ENCODE measurements at places on chromosomes 13 and 19.
A peak's percentile ranks its signal among the peaks of the same experiment; 100 is the strongest.

- no peak for DNase-seq
Observed at GRCh38 chr19:39736088-39736487, 1.7 kb downstream of the CLC start.

- DNase-seq = no peak
Observed at GRCh38 chr19:28051047-28051446, 1161.9 kb downstream of the UQCRFS1 start.

DNA sequence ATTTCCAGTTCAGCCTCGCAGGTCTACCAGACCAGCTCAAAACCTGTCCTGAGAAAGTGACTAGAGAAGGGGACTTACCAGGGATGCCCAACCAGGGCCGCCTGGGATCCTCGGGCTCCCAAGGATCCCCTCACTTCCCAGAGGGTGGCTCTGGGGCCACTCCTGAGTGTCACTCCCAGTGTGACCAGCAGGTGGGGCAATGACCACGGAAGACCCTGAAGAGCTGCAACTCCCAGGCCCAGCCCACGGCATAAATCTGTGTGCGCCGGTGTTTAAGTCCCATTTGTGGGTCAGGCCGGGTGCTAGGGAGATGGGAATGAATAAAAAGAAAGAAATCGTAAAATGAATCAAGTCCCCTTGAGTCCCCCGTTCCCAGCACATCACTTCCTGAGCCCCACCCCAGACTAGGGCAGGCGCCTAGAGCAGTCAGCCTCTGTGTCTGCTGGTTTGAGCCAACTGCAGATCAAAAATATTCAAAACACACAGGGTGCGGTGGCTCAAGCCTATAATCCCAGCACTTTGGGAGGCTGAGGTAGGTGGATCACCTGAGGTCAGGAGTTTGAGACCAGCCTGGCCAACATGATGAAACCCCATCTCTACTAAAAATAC, 10.7 kb downstream of the PTGIR start:
- peak; percentile 31 for DNase-seq

DNA sequence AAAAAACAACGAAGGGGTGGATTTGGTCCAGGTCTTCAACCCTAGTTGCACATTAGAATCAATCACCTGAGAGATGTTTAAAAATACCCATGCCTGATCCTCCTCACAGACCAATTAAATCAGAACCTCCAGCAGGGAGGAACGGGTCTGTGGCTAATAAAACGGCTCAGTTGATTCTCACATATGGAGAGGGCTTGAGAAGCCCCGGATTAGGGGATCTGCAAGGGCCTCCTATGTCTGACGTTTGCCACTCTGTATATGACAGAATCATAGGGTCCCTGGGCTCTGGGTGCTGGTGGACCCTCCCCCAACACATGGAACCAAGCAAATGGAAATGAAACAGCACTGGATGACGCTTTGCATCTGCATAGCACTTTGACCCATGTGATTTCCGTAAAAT, 36.7 kb upstream of the C13orf42 start:
- DNase-seq = no peak

DNA sequence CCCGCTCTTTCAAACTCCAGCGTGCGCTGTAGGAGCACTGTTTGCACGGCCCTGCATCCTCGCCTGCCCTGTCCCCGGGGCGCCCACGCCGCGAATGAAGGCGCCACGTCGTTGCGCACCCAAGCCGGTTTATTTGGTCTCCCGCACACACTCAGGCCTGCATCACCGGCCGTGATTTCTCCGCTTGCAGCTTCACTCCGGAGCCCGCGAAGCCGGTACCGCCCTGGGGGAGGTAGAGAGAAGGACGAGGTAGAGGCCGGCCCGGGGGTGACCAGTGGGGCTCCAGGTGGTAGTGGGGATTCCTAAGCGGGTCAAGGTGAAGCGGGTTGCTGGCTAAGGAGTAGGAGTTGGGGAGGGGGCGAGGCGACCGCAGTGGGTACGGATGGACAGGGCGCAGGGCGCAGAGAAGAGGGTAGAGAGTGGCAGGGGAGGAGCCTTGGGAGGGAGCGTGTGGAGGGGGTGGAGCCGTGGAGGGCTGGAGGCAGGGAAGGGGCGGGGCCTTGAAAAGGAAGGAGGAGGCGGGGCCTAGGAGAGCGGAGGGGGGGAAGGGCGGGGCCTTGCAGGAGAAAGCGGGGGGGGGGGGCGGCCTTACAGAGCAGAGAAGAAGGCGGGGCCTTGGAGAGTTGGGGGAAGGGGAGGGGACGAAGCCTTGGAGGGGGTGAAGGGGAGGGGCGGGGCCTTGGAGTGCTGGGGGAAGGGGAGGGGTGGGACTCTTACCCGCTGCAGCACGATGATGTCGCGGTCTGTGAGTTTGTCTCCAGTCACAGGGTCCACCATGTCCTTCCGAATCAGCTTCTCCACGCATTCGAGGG, 24.6 kb downstream of the NOSIP start:
- DNase-seq = no peak

DNA sequence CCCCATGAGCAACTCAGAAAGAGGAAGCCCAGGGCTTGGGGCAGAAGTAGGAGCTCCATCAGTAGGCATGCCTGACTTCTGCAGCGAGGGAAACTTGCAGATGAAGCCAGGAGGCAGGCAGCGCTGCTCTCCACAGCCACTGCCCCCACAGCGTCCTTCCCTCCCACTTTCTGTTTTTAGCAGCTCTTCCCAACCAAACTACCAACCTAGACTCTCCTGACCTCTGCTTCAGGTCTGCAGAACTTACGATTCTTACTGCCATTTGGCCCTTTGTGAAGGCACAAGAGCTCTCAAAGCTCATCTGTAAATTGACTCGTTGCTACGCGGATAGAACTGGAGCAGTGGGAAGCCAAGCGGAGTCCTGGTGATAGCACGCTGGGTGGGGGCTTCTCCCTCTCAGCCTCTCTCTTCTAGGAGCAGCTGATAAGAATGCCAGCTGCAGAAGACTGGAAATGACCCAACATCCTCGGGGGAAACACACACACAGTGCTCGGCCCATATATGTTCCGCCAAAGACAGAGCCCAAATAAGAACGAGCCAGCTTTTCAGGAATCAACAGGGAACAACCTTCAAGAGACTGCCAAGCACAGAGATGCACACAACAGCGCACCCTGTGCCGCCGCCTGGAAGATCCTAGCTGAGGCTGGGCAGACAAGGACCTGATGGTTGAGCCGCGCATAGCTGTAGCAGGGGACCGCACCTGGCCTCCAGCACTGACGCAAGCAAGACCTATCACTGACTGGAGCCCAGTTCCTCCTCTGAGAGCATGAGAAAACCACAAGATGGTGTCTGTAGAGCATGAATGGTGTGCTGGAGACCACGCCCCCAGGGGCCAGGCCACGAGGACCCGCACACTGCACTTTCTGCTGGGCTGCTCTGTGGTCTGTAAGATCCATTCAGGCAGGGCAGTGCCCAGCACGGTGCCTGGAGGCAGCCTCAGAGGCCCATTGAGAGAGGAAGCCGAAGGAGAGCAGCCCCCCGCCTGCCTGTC, 15.9 kb upstream of the SLC35E1 start:
- no peak for DNase-seq

DNA sequence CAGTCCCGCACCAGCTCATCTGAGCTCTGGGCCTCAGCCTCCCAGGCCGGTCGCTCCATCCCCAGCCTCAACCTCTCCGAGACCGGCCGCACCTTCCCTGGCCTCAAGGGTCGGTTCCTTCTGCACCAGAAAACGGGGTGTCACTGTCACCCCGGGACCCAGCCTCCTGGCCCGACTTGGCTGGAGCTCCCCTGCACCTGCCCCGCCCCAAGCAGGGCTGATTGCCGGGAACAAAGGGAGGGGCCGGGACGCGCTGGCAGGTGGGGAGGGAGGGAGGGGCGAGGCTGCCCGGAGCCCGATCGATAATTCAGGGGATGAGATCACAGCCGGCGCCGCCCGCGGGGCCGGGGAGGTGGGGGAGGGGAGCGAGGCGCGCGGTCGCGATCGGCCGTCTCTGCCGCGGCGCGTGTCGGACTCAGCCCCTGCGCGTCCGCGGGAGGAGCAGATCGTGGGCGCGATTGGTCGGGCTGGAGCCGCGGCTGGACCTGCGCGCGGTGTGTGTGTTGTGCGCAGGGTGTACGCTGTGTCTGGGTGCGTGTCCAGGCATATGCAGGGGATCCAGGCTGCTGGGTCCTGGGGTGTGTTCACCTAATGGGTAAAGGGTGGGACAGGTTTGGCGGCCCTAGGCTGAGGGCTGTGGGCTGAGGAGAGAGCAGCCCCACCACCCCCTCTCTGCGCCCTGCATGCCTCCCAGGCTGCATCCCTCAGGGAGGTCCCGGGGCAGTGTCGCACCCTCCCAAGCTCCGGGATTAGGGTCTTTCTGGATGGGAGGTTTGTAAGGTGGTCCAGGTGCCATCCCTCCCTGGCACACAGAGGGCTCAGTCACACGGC, 1.1 kb upstream of the SHC2 start:
- peak; percentile 58 for DNase-seq

DNA sequence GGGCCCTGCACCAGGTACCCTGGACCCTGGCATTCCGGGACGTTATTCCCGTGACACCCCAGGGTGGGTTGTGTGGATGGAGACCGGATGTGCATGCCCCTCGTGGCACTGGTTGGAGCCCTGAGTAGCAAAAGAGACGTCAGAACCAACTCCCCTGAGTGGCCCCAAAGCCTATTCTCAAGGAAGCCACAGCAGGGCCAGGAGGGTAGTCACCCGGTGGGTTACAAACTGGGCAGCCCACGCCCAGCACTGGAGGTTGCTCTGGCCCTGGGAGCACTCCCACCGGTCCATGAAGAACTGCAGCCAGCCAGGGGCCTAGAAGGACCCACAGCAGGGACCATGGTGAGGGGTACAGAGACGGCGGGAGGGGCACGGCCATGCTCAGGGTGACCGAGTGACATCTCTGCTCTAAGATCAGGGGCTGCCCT, 7.5 kb downstream of the KLF16 start:
- no peak for DNase-seq

DNA sequence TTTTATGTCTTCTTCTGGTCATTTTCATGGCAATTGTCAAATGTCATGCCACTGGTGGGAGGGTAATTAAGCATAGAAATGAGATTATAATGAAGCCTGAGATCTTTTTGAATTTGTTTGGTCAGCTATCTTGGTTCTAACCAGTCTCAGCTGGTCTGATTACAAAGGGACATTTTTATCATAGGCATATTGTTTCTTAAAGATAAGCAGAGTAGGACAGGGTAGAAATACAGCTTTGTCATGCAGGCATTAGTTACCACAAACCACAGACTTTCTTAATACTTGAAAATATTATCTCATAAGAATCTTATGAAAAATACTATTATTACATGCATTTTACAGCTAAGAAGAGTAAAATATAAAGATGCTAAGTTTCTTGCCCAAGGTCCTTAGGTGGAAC, 1761.5 kb downstream of the PCDH9 start:
- no peak for DNase-seq

GRCh38 chr19:48394331-48395169, 1.1 kb downstream of the GRIN2D start:
- no peak for DNase-seq

GRCh38 chr13:27583645-27584044, 36.7 kb downstream of the LNX2 start:
- DNase-seq = no peak

- DNase-seq = no peak
Observed at GRCh38 chr13:75400775-75401174, 81.2 kb downstream of the TBC1D4 start.

DNA sequence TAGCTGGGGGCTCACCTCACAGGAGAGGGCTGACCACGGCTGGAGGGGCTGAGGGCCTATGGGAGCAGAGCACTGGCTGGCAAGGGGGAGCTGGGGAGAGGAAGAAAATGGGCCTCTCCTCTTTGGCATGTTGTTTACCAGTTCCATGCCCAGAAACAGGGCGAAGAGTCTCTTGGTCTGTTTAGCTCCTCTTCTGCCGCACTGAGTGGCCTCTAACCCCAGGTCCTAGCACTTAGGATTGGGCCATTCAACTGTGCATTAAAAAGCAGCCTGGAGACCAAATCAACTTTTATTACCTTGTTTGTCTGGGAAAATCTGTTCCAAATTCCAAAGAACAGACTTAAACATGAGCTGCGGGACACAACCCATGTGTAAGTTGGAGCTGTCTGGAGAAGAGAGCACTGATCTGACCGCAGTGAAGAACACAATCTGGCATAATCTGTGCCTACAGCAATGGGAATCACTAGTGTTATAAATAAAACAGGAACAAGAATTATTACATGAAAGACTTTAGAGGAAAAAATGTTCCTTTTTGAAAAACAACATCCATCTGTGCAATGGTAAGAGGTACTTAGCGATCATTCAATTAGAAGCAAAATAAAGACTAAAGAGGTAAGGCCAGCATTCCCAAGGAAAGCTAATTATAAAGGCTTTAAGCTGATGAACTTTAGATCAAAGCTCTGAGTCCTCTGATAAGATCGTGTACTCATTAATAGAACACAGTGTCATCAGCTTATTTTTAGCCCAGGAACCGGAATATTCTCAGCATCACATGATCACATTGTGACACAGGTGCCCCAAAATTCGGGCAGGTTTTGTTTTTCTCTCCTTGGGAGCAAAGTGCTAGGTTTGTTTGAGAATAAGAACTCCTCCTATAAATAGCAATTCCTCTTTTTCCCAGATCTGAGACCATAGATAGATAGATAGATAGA, 243.2 kb downstream of the COL4A1 start:
- DNase-seq = no peak

- no peak for DNase-seq
Observed at GRCh38 chr19:48953141-48953540, 1.5 kb upstream of the BAX start.

DNA sequence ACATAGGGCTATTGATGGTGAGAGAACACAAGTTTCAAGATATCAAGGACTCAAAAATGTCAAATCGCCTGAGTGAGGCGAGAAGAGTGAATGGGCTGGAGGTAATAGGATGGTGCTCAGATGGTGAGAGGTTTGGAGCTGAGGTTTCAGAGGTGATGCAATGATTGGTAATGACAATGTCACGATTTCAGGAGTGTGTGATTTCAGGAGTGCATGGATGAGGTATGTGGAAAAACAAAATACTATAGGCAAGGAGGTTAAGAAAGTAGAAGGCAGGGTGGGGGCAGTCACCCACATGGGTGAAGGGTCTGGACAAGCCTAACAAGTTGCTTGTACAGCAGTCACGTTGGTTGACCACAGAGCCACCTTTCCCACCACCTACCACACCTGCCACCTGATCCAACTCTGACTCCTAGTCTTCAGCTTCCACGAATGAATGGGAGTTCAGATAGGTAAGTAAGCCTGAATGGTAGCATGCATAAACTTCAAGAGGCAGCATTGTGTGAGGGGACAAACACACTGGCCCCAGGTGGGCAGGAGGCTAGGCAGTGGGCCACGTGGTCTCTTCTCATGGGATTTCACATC, 71.5 kb downstream of the RUBCNL start:
- no peak for DNase-seq

DNA sequence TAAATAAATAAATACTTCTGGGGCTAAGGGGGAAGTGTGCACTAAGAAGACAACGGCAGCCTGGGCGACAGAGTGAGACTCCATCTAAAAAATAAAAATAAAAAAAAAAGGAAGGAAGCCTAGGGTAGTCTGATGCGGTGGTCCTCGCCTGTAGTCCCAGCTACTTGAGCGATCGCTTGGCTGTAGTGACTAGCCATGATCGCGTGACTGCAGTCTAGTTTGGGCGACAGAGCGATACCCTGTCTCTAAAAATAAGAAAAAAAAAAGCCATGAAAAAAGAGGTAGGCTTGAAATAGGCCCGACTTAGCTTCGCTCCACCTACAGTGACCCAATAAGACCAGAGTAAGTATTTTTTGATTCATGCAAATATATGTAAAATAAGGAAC, 661 bp upstream of the BABAM1 start:
- DNase-seq = no peak

- DNase-seq = no peak
Observed at GRCh38 chr19:40398417-40399131, 8.6 kb upstream of the HIPK4 start.

Data from NCI-H1092 (cell line).